Urinary bladder (tissue), 4 donors: ENCODE measurements at places on chromosomes 13 and 19. TPM values are rescaled to one million over a fixed set of nuclear protein-coding genes. Genes with fewer than 3 reads are reported as not detected.

Gene PLEKHA4
- 11.5 TPM for total RNA-seq

Gene SYT3
- total RNA-seq: 0.16 TPM

Gene PPAN
- 10.9 TPM for total RNA-seq

Gene NTN5
- total RNA-seq: 0.53 TPM

Gene TRPC4
- total RNA-seq: 3.8 TPM

Gene ZNF226
- total RNA-seq: 41.1 TPM

Gene NUFIP1
- total RNA-seq: 8.8 TPM

Gene NDFIP2
- 49.3 TPM for total RNA-seq

Gene CLEC17A
- 0.21 TPM for total RNA-seq

Gene SOX1
- not detected for total RNA-seq

Gene FIZ1
- 2.3 TPM for total RNA-seq

Gene ANO8
- total RNA-seq: 4.1 TPM

Gene METTL21C
- 0.69 TPM for total RNA-seq

Gene ZNF345
- total RNA-seq: 16.2 TPM

Gene FSD1
- 1.6 TPM for total RNA-seq

Gene SELENOV
- total RNA-seq: 0.37 TPM

Gene ZNF433
- total RNA-seq: 16.0 TPM
